ENCODE measurements at places on chromosomes 12 and 14.

GRCh38 chr14:86756521-86757190 lies 1226.7 kb downstream of the FLRT2 start:
- no peak for DNase-seq

DNA sequence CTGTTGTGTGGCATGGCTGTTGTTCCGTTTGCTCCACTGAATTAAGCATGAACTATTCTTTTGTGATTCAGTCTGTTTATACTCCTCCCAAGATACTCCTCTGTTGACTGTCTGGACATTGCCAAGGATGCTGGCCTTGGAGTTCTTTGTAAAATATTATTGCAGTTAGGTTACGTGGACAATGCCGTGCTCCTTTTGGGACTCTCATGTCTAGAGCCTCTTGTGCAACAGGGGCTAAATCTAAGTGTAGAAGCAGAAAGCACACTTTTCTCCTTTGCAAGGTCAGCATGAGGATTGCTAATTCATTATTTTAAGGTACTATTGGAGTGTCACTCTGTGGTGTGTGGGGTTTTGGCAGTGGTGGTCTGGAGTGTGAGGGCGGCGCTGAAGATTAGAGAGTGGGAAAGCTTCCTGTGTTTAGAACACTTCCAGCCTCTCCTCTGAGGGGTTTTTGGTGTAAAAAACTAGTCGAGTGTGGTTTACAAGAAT lies 125.4 kb downstream of the SAMD4A start:
- DNase-seq = peak; percentile 40

DNA sequence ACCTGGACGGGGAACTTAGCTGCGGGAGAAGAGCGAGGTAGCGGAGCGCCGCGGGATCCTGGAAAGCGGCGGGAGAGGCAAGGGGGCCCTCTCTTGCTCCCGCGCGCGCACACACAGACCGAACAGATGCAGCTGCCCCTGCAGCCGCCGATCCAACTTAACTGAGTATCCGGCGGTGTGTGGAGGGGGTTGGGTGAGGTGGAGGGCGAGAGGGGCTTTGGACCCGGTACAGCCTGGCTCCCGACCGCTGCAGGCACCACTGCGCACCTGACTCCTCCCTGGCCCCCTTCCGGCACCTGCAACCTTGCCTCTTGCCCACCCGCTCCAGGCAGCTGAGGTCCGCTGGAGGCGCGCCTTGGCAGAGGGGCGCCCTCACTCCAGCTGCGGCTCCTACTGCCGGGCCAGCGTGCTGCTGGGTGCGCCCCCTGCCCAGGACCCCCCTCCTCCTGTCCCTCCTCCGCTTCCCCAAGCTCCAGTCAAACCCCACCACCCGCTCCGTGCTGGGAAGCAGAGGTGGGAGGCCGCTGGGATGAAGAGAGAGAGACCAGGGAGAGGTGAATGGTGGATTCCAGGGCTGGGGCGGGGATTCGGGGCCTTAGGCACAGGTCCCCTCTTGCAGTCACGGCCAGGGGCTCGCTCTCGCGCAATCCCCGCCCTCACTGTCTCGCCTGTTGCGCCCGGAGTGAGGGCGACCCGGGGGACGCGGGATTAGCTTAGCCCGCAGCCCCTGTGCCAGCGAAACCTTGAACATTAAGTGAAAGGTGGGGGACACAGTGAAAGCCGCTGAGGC lies 2.6 kb downstream of the DIO3 start:
- DNase-seq = no peak

DNA sequence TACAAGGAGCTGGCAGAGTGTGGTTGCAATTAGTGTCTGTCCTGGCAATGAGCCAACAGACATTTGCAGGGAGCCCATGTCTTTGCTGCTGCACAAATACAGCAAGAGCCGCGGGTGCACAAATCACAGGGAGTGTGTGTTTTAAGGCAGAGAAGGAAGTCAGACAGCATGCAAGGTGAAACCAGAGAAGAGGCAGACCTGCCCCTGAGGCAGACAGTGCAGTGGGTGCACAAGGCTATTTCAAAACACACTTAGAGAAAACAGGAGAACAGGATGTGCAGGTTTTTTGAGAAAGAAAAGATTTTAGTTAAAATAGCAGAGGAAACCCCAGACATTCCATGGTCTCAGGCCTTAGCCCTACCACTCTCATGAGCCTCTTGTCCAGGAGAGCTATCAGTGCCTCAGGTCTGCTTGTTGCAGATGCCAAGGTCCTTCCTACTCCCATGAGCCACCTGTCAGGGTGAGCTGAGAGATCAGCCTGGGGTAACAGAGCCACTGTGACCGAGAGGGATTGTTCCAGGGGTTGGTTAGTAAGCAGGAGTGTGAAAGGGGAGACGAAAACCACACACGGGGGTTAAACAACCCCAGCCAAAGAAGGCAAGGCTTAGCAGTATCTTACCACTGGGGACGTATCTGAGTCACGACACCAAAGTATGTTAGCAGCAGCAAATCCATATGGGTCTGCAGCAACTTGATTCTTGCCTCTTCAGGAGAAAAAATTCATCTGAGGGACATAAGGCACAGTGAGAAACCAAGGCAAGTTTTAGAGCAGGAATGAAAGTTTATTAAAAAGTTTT lies 78.1 kb downstream of the C14orf132 start:
- DNase-seq = peak; percentile 56

DNA sequence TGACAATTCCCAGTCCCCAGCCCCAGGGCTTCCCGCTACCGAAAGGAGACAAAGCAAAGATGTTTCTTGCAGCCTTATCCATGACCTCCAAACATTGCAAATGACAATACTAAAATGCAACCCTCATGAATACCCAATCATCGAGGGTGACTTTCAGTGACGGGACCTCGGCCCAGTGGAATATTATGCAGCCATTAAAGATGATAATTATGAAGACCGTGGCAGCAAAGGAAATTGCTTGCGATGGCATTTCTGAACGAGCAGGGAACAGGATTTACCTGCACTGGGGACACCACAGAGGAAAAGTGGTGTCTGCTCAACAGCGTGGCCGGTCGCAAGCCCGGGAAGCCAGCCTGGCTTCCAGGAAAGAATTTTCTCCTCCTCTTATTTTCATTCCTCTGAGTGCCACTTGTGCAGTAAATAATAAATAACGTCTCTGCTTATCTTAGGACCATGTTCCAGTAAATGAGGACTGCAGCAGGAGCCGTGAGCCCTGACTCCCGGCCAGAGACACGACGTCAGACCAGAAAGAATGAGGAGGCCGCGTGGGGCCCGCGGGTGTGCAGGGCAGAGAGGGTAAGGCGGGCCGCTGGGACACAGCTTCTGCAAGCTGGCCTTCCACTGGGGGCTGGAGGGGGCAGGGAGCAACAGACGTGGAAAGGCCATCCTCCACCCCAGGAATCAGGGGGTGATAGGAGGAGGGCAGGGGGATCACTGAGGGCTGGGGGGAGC lies 6.6 kb downstream of the C14orf180 start:
- DNase-seq = no peak

DNA sequence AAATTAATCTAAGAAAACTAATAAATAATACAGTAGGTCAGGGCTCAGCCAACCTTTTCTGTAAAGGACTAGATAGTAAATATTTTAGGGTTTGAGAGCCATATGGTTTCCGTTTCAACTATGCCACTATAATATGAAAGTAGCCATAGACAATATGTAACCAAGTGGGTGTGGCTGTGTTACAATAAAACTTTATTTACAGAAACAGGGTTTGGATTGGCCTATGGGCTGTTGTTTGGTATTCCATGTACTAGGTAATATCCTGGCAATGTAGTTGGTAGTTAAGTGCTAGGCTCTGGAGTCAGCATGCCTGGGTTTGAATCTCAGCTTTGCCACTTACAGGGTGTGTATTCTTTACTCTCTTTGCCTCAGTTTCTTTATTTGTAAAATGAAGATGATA lies 156.5 kb upstream of the RPH3A start:
- DNase-seq = no peak

GRCh38 chr12:115968211-115968610 lies 309.3 kb downstream of the MED13L start:
- no peak for DNase-seq

GRCh38 chr14:95314609-95315008 lies 5.1 kb downstream of the CLMN start:
- no peak for DNase-seq

- DNase-seq = no peak
Measured at GRCh38 chr12:52425466-52425865, 8.7 kb downstream of the KRT75 start.
